ENCODE measurements at places on chromosomes 6 and 20. TPM values are rescaled to one million over a fixed set of nuclear protein-coding genes. Genes with fewer than 3 reads are reported as not detected.
A peak's percentile ranks its signal among the peaks of the same experiment; 100 is the strongest.

- no peaks in the 10 kb centered on the region for H3K27me3 ChIP-seq
- H3K36me3 ChIP-seq, result no peaks in the 10 kb centered on the region
- no peak overlapping the region for H3K27ac ChIP-seq
- no peaks in the 10 kb centered on the region for H3K4me1 ChIP-seq
These were observed 528.5 kb upstream of the BTBD3 start for GRCh38 chr20:11389186-11389585.

GRCh38 chr6:57097596-57097995 is 7.6 kb downstream of the ZNF451 start:
- H3K4me3 ChIP-seq, result no peak overlapping the region
- H3K36me3 ChIP-seq, result peaks cover 56% of the 10 kb centered on the region
- H3K27ac ChIP-seq, result peak overlapping the region; percentile 22
- H3K4me1 ChIP-seq, result peaks cover 13% of the 10 kb centered on the region

DNA sequence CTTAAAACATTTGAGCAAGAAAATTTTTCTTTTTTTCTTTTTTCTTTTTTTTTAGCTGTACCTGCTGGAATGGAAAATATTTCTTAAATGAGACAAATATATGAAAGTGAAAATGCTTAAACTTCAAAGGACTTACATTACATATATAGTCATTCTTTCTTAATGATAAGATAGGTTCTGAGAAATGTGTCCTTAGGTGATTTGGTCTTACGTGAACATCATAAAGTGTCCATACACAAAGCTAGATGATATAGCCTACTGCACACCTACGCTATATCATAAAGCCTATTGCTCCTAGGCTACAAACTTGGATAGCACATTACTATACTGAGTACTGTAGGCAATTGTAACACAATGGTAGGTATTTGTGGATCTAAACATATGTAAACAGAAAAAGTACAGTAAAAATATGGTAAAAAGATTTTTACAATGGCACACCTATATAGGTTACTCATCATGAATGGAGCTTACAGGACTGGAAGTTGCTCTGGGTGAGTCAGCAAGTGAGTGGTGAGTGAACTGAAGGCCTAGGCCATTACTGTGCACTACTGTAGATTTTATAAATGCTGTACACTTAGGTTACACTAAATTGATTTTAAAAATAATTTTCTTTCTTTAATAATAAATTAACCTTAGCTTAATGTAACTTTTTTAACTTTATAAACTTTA is 54.6 kb downstream of the RPP21 start:
- H3K27ac ChIP-seq, result no peak overlapping the region
- H3K36me3 ChIP-seq, result no peaks in the 10 kb centered on the region
- H3K4me3 ChIP-seq, result no peak overlapping the region
- DNase-seq, result no peak

- no peak overlapping the region for H3K4me3 ChIP-seq
- H3K27ac ChIP-seq, result no peak overlapping the region
- H3K36me3 ChIP-seq, result no peaks in the 10 kb centered on the region
- no peak for DNase-seq
These were observed 48.9 kb downstream of the TMEM244 start for GRCh38 chr6:129812145-129812777.

GRCh38 chr6:20770773-20771172 is 236.5 kb downstream of the CDKAL1 start:
- H3K27ac ChIP-seq, result no peak overlapping the region
- no peak overlapping the region for H3K4me3 ChIP-seq
- no peak for DNase-seq
- no peaks in the 10 kb centered on the region for H3K4me1 ChIP-seq

DNA sequence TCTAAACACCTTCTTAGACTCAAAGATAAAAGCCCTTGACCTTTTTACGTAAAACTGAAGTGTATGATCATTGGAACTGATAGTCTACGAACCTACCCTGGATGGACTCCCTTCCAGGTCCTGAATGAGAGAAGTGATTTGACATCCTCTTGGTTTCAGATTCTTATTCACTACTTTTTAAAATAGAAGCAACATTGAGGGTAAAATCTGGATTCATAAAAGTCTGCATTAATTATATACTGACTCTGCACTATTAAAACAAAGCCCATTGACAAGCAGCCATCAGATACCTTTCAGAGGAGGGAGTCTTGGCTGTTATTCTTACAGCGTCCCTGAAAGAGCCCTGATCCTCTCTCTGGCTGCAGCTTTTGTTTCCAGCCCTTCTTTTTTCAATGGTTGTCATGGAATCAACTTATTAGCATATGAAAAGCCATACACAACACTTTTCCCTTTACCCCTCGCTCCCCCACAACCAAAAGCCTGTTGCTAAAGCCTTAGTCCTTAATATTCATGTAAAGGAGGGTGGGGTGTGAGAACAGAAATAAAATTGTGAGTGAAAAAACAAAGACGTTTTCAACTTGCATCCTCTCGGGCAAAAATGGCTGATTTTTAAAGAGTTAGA is 270.0 kb upstream of the MARCKS start:
- no peak for DNase-seq
- no peak overlapping the region for H3K4me3 ChIP-seq
- H3K27me3 ChIP-seq, result no peaks in the 10 kb centered on the region

GRCh38 chr6:155248008-155249001 is 15.5 kb upstream of the CLDN20 start:
- no peaks in the 10 kb centered on the region for H3K4me1 ChIP-seq
- peaks cover 22% of the 10 kb centered on the region for H3K36me3 ChIP-seq
- no peak overlapping the region for H3K27ac ChIP-seq
- DNase-seq, result peak; percentile 16
- H3K27me3 ChIP-seq, result no peaks in the 10 kb centered on the region

DNA sequence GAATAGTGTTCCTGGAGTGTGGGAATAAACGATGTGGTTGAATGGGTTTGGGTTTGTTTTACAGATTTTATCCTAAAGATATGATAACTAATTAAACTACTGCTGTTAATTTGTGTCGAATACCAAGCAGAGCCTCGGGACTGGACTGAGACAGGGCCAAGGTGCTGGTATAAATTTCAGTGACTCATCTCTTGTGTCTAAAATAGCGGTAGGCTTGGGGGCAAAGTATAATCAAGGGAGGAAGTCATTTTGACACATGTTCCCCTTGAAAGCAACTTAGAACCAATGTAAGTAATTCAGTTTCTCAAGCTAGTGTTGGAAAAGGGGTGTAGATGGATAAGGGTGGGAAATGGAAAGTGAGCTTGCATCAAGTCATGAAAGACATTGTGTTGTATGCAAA is 108.4 kb downstream of the PLCB4 start:
- DNase-seq, result no peak
- H3K27ac ChIP-seq, result no peak overlapping the region
- no peaks in the 10 kb centered on the region for H3K27me3 ChIP-seq
- no peak overlapping the region for H3K4me3 ChIP-seq
- H3K4me1 ChIP-seq, result peaks cover 22% of the 10 kb centered on the region

GRCh38 chr20:19908576-19908975 is 108.6 kb upstream of the NAA20 start:
- no peaks in the 10 kb centered on the region for H3K4me1 ChIP-seq
- H3K27ac ChIP-seq, result no peak overlapping the region
- no peaks in the 10 kb centered on the region for H3K36me3 ChIP-seq

GRCh38 chr6:14265049-14266021 is 147.8 kb downstream of the CD83 start:
- H3K4me3 ChIP-seq, result no peak overlapping the region
- no peak for DNase-seq
- H3K27ac ChIP-seq, result no peak overlapping the region
- H3K27me3 ChIP-seq, result no peaks in the 10 kb centered on the region
- H3K4me1 ChIP-seq, result peaks cover 5% of the 10 kb centered on the region

DNA sequence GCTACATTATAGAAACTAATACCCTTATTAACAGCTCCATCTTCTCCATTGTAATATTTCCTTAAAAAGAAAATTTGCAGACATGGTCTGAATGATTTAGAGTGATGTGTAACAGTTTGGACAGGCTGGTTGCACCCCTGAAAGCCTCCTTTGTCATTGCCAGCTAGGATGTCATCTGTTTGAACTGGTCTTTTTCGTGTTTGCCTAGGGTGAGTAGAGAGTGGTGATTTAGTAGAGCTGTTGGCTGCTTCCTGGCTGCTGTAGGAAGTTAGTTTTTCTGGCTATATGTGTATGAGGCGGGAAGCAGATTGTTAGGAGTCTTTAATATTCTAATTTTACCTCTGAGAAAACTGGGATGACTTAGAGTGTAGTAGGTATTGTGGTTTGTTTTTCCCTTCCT is 101.1 kb downstream of the ZFAND3 start:
- no peak for DNase-seq
- no peak overlapping the region for H3K27ac ChIP-seq
- no peaks in the 10 kb centered on the region for H3K27me3 ChIP-seq
- H3K4me1 ChIP-seq, result peaks cover 24% of the 10 kb centered on the region
- H3K36me3 ChIP-seq, result peaks cover 13% of the 10 kb centered on the region

GRCh38 chr6:118324116-118324515 is 224.0 kb upstream of the PLN start:
- peaks cover 23% of the 10 kb centered on the region for H3K4me1 ChIP-seq
- no peak overlapping the region for H3K4me3 ChIP-seq
- no peak overlapping the region for H3K27ac ChIP-seq
- no peaks in the 10 kb centered on the region for H3K27me3 ChIP-seq
- no peaks in the 10 kb centered on the region for H3K36me3 ChIP-seq

DNA sequence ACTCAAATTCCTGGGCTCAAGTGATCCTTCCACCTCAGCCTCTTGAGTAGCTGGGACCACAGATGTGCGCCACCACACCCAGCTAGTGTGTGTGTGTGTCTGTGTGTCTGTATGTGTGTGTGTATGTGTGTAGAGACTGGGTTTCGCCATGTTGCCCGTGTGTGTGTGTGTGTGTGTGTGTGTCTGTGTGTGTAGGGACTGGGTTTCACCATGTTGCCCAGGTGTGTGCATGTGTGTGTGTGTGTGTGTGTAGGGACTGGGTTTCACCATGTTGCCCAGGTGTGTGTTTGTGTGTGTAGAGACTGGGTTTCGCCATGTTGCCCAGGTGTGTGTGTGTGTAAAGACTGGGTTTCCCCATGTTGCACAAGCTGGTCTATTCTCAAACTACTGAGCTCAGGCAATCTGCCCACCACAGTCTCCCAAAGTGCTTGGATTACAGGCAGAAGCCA is 28.3 kb downstream of the CDK5RAP1 start:
- H3K4me3 ChIP-seq, result no peak overlapping the region
- peaks cover 46% of the 10 kb centered on the region for H3K36me3 ChIP-seq
- H3K27me3 ChIP-seq, result no peaks in the 10 kb centered on the region

TRDN gene
- total RNA-seq, result not detected

SLPI gene
- 446 TPM for total RNA-seq

FAM83D gene
- 84.0 TPM for total RNA-seq

MICA gene
- 77.1 TPM for total RNA-seq

POPDC3 gene
- 3.8 TPM for total RNA-seq

GJA1 gene
- total RNA-seq, result 147 TPM

SLC29A1 gene
- 90.1 TPM for total RNA-seq

GPR6 gene
- total RNA-seq, result not detected
